ENCODE measurements at places on chromosomes 13 and 19.

DNA sequence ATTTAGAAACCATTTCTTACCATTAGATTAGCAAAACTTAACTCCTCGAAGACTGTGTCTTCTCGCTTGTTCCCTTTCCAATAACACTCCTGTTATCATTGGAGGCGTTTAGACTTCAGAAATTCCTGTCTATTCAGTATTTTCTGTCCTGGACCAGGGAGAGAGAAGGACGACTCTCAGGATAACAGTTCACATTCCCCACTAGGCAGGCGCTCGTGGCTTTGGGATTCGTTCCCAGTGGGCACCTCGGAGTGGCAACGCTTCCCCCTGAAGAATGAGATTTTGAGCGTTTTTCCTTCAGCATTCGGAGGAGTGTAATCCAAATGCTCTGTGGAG, 429 bp upstream of the ZNF225 start:
- no peak for DNase-seq

GRCh38 chr13:50421473-50422130, 406.4 kb downstream of the KCNRG start:
- no peak for DNase-seq

- DNase-seq: no peak
Measured at GRCh38 chr13:96499656-96500055, 409.7 kb downstream of the HS6ST3 start.

DNA sequence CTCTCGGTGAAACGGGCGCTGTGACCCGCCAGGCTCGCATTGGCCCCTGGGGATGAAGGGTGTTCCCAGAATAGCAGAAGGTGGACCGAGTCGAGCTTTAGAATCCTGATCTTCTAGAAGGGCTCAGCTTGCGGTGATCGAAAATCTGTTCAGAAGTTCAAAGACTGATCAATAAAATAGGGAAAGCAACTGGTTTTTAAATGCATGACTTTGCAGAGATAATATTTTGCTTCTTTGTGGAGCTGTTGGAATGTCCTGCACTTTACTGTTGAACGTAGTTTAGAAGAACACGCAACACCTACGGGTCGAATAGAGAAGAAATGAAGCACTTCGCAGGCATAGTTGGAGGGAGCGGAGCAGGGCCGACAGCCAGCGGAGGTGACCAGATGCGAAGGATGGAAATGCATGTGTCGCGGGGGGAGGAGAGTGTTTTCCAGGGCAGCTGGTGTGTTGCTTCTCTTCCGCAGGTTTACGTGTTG, 766 bp downstream of the CEBPG start:
- DNase-seq: no peak

- DNase-seq: no peak
Measured at GRCh38 chr19:54518844-54519243, 16.2 kb downstream of the LAIR2 start.

DNA sequence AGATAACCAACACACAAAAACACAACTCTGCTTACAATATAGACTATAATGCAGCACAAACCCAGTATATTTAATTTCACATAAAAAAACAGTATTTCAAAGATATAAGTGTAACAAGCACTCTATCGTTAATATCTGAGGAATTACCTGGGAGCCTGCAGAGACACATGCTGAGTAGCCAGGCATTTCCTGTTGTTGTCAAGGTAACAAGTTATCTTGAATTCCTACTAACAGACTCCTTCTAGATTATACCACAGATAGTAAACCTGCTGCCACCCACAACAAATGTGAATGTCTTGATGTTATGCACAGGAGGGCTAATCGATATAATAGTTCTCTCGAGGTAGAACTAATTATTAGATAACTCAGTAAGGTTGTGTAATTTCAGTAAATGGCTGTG, 826.0 kb upstream of the PRR20A start:
- DNase-seq: no peak

DNA sequence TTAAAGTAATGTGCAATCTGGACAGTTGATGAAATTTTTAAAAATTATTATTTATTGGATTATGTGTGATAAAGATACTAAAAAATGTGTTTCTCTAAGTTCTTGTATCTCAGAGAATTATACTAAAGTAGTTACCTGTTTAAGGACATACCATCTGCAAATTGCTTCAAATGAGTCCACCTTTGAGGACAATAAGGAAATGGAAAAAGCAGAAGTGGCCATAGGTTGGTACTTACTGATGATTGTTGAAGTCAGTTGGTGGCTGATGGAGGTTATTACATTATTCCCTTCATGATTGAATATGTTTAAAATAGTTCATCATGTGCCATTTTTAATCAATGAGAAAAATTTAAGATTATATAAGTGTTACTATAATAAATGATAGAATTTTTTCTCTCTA, 367.0 kb downstream of the MYO16 start:
- DNase-seq: no peak

- DNase-seq: no peak
Measured at GRCh38 chr13:111082240-111082639, 32.9 kb upstream of the ARHGEF7 start.

- DNase-seq: no peak
Measured at GRCh38 chr13:40520916-40521315, 145.5 kb downstream of the FOXO1 start.

DNA sequence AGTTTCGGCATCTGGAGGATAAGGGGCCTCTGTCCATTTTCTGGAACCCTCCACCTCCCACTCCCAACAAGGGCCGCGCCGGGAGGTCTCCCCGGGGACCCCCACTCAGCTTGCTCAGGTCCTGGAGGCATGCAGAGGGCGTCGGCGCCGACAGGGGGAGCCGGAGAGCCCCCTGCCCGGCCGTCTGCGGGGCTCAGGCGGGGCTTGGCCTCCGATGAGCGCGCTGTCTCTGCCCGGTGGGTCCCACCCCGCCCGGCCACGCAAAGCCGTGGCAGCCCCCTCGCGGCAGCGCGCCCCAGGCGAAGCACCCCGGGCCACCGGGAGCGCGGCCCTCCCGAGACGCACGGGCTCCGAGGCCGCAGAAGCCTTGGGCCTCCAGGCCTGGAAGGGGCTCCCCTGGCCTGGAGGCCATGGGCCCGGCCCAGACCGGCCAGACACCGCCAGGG, 149.7 kb upstream of the ZNF536 start:
- DNase-seq: no peak

Measured in foreskin melanocyte (primary cell).